Colonic mucosa (tissue), 4 donors: ENCODE measurements at places on chromosomes 5 and 9. TPM values are rescaled to one million over a fixed set of nuclear protein-coding genes. Genes with fewer than 3 reads are reported as not detected.

- no peak for DNase-seq
Measured at GRCh38 chr5:35794684-35795375, 61.9 kb upstream of the IL7R start.

The SLC23A1 gene
- 7.0 TPM for total RNA-seq

DNA sequence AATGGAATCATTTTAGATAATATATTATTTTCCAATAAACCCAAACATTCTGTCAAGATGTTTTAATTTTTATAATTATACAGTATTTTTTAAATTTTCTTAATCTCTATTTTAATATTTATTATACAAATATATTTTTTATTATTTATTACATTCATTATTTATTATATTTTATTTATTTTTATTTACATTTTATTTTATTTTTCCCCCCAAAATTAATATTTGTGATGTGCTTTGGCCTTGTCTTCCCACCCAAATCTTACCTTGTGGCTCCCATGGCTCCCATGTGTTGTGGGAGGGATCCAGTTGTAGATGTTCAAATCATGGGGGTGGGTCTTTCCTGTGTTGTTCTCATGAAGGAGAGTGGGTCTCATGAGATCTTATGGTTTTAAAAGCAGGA is 382.1 kb downstream of the TLE4 start:
- DNase-seq = no peak

The HRH2 gene
- 0.30 TPM for total RNA-seq

DNA sequence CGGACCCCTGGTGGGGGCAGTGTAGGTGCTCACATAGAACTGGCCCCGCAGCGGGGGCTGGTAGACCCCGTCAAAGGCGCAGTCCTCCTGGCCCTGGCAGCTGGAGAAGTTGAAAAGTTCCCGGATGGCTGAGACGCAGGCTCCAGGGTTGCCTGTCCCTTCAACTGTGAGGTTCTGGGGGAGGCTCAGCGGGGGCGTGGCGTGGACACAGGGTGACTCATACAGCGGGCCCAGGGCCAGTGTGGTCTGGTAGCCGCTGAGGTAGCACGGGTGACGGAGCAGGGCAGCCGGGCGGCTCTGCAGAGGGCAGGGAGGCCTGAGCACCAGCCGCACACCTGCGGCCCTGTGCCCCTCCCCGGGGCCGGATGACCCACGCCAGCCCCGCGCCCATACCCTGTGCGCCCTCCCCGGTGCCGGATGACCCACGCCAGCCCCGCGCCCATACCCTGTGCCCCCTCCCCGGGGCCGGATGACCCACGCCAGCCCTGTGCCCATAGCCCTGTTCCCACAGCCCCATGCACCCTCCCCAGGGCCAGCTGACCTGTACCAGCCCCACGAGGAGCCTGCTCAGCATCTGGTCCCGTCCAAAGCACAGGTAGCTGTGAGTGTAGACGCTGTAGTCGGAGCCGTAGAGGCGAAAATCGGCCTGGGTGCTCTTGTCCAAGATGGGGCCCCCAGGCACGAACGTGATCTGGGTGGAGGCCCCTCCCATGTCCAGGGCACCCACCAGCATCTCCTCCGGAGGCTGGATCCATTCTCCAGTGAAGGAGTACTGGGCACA is 5.0 kb downstream of the ENTPD8 start:
- DNase-seq = peak; percentile 87

GRCh38 chr5:171743436-171744076 is 42.1 kb upstream of the SMIM23 start:
- no peak for DNase-seq

- peak; percentile 47 for DNase-seq
Measured at GRCh38 chr9:93452710-93453046, 703 bp downstream of the FAM120AOS start.

The RAI14 gene
- total RNA-seq = 25.7 TPM

- DNase-seq = no peak
Measured at GRCh38 chr5:138570871-138571270, 4.3 kb downstream of the HSPA9 start.

GRCh38 chr9:81234924-81235610 is 454.3 kb downstream of the TLE1 start:
- DNase-seq = no peak

The RABGAP1 gene
- 40.9 TPM for total RNA-seq

The PTCH1 gene
- 24.6 TPM for total RNA-seq

GRCh38 chr9:125043148-125043547 is 100.2 kb downstream of the SCAI start:
- DNase-seq = no peak

DNA sequence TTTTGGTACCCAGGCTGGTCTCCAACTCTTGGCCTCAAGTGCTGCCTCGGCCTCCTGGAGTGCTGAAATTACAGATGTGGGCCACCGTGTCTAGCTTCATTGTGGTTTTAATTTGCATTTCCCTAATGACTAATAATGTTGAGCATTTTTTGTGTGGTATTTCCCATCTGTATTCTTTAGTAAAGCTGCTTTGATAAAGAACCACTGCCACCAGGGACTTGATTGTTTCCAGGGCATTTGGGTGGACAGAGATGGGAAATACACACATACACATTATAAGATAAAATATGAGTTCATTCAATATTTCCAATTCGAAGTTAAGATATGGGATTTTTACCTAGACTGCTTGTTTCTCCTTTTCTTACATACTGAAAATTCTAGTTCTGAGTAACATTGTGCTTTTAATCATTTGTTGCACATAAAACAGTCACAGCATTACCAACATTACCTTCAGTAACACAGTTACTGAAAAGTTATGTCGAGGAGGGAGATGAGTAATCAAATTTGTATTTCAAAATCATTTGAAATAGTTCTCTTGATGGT is 28.9 kb downstream of the HABP4 start:
- DNase-seq = no peak

GRCh38 chr9:115551396-115551795 is 433.4 kb upstream of the TNC start:
- no peak for DNase-seq

DNA sequence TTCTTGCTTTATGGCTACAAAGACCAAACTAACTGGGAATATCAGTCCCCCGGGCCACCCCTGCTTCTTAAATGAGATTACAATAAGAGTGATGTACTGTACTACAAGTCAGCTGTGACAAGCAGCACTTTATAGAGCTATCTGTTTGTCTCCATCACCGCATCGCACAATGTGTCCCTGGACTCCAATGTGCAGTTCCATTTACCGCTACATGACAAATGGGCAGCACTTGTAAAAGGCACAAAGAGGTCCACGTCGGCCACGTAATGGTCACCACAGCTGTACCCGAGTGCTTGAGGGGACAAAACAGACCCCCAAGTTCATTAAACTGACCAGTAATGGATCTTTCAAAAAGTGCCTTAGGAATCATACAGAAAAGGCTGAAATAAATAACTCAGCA is 54.1 kb downstream of the PSMB7 start:
- DNase-seq = no peak

The GRM6 gene
- total RNA-seq = not detected

DNA sequence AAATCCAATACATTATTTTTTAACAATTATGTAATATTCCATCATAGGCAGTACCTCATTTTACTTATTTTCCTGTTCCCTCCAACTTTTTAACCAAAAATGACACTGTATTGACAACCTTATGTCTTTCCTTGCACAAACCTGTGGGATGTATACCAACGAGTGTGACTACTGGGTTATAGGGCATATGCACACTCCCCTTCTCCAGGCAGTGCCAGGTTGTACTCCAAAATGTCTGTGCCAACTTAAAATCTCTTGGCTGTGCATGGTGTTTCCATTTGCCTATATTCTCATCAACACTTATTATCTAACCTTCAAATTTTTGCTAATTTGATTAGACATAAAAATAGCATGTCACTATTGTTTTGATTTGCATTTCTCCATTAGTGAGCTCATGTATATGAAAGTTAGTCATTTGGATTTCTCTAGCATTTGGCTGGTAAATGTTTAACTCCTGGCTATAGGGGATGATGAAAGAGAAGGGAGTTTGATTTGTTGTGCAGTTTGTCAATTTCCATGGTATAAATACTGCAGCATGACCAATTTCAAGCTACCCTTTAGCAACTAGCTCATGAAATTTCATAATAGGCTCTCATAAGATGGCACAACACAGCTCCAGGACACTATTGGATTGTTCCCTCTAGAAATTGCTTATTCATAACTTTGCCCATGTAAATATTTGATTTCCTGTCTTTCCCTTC is 129.9 kb downstream of the BAAT start:
- DNase-seq = no peak

- DNase-seq = no peak
Measured at GRCh38 chr5:127441799-127442484, 75.5 kb upstream of the PRRC1 start.

DNA sequence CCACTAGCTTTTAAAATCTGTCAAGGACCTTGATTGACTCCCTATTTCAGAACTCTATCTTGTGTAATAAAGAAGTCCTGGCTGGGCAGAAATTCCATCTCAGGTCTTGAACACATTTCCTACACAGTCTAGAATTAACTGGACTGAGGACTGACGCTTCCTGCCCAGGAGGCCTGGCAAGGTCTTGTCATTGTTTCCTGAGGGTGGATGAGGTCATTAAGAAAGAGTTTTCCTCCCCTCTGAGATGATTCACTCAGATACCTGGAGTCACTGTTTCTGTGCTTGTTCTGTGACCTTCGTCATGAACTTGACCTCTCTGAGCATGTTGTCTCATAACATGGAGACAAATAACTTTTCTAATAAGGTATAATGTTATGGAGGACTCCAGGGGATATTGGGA is 10.0 kb downstream of the MTAP start:
- DNase-seq = no peak

- DNase-seq = peak; percentile 55
Measured at GRCh38 chr9:5626727-5627634, 1.9 kb upstream of the RIC1 start.

GRCh38 chr9:117028103-117028858 is 341.2 kb downstream of the TRIM32 start:
- DNase-seq = no peak

The PTPRD gene
- 60.1 TPM for total RNA-seq

DNA sequence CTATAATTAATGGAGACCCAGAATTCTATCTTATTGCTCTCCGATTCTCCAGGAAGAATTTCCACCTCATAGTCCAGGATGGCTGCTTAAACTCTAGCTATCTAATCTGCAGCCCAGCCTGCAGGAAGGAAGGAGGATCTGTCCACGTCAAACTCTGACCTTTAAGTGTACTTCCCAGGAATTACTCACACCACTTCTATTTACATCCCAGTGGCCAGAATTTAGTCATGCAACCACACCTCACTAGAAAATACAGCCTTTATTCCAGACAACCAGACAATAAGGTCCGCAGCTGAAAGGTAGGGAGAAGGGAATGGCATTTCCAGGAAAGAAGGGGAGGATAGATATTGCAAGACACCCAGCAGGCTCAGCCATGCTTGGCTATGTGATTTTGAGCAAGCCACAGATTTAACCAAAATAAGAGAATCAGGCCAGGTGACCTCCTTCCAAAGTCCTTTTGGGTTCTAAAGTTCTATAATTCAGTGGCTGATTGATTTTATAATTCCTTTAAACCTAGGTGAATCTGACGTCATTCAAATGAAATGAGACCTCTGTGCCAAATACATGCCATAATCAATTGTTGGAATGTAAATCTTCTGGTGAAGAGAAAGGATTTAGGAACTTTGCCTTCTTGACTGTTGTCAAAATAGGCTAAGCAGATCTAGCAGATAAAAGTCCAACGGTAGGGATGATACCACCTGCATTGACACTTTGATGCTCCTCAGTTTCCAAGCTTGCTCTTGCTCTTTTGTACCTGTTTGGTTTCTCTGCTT is 3.7 kb upstream of the DENND1A start:
- no peak for DNase-seq

GRCh38 chr9:28866951-28867350 is 1293.7 kb upstream of the C9orf72 start:
- no peak for DNase-seq

The F12 gene
- 14.7 TPM for total RNA-seq

The C9orf153 gene
- not detected for total RNA-seq

DNA sequence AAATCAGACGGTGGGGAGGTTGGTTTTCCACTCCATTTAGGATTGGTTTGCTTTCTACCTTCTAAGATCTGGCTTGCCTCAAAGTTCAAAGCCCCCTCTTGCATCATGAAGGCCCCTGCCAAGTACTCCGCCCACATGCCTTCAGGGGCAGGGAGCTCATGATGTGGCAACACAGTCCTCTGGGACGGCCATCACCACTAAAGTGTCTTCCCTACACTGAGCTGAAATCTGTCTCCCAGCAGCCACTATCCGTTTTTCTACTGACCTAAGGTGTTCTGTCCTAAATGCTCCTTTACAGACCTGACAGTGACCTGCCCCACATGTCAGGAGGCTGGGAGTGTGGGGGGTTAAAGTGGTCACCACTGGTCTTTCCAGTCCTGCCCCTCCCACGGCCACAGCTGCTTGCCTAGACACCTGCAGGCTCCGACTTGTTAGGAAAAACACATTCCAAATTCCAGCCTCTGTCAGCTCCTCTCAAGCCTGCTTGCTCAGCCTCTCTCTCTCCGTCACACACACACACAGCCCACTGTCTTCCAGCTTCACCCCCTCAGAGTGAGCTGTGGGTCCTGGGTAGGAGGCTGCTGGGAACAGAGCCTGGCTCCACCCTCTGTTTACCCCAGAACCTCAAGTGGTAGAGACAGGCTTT is 44.9 kb downstream of the SHB start:
- no peak for DNase-seq

The CCNO gene
- total RNA-seq = 2.5 TPM

GRCh38 chr5:102811972-102812371 is 56.9 kb downstream of the PAM start:
- peak; percentile 20 for DNase-seq

GRCh38 chr9:130092910-130093309 is 39.2 kb downstream of the GPR107 start:
- DNase-seq = no peak

DNA sequence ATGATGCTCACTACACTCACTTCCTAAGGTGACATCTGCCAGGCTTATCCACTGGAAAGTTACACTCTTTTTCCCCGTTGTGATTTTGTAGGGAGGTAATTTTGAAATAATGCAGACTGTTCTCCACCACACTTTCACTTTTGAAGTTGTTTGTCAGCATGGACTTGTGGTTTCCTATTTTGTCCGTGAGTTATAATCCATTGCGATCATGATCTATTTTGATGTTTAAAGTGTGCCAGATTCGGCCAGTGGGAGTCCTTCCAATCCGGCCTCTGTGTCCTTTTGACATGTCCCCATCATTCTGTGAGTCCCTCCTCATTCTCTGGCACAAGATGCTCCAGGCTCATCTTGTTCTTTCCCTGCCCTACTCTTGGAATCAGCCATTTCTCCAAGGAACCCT is 211.3 kb upstream of the KLF4 start:
- DNase-seq = no peak

GRCh38 chr5:141965071-141965470 is 3.8 kb upstream of the RNF14 start:
- no peak for DNase-seq

DNA sequence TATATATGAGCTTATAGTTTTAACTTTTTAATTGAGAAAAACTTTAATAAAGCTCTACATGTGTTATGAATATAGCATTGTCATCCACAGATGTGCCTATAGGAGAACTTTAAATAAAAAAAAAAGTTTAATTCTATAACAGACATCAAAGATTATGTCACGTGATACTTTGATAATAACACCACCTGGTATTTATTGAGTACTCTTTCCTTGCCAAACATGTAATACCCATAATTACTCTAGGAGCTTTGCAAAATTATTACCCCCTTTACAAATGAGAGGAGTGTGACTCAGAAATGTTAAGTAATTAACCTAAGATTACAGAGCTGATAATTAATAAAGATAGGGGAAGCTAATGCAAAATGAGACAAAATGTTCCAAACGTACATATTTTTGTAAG is 43.0 kb downstream of the ITGA2 start:
- DNase-seq = no peak

The RANBP17 gene
- total RNA-seq = 7.9 TPM

- DNase-seq = no peak
Measured at GRCh38 chr9:94859891-94860290, 133.4 kb downstream of the AOPEP start.

- peak; percentile 20 for DNase-seq
Measured at GRCh38 chr5:150119421-150120061, 33.2 kb upstream of the CSF1R start.
